Non-pigmented ciliary epithelial cell (primary cell): ENCODE measurements at places on chromosomes 6 and 20.
A peak's percentile ranks its signal among the peaks of the same experiment; 100 is the strongest.

- DNase-seq: no peak
These were observed 11.2 kb upstream of the KIFC1 start for GRCh38 chr6:33380272-33380981.

GRCh38 chr6:90574610-90575009 is 12.3 kb downstream of the MAP3K7 start:
- DNase-seq: peak; percentile 26

DNA sequence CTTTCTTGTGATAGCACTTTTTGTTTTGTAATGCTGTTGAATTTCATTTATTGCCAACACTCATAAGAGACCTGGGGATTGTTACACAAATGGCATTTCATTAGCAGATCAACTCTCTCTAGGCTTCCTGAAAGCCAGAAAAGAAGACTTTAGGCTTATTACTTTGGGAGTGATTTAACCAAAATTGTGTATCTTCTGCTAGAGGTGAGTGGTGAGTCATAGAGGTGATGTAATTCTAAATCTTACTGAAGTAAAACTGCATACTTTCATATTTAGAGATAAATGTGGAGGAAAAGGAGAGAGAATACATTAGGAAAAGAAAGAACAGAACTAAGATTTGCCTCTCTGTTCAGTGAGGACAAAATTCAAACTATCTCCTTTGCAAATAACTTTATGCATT is 304.7 kb upstream of the RGS17 start:
- no peak for DNase-seq

DNA sequence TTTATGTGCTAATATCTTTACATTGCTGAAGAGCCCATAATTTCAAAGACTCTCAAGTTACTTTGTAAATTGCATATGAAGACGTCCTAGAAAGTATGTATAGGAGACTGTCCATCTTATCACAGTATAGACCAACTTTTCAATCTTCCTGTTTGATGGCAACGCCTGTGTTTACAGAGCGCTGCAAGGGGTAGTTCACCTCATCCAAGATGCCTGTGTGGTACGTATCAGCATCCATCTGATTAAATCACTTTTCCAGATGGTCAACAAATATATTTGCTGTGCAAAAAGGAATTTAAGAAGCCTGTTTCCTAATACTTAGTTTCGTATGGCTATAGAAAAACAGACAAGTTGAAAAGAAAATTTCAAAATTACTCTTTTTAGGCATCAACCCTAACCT is 17.9 kb upstream of the PDE10A start:
- no peak for DNase-seq

GRCh38 chr6:46014046-46014445 is 1.6 kb downstream of the CLIC5 start:
- DNase-seq: no peak

- no peak for DNase-seq
These were observed 2.4 kb downstream of the MARCKS start for GRCh38 chr6:113859349-113860180.

DNA sequence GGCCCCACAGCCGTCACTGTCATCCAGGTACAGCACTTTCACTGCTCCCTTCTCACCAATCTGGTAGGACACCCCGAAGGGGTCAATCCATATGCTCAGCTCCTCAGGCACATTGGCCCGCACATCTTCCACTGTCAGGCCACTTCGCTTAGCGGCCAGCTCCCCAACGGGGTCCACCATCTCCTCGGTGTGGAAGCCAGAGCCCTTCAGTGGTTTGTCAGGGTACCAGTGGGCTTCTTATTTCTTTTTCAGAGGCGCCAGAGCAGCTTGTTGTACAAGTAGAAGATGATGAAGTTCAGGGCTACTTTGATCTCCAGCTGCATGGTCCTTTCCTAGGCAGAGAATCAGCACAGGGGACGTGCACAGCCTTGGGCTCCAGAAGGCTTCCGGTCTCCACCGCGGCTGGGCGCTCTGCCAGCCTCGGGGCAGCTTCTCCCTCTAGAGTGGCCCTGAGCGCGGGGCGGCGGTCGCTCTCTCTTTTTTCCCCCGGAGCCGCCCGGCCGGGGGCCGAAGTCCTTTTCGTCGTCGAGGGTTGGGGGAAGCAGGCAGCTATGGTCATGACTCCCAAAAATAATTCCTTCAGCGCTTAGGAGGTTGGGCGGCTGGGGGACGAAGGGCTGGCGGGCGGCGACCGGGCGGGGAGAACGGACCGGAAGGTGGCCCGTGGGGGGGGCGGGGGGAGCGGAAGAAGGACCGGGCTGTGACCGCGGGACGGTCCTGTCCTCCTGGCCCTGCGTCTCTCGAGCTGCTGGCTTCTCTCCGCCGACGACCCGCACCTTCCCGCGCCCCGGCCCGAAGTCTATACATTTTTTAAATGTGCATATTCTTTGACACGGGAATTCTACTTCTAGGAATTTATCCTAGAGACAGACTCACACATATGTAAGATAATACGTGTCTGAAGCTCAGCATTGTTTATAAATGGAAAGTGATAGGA is 6.5 kb upstream of the ZSCAN9 start:
- no peak for DNase-seq

DNA sequence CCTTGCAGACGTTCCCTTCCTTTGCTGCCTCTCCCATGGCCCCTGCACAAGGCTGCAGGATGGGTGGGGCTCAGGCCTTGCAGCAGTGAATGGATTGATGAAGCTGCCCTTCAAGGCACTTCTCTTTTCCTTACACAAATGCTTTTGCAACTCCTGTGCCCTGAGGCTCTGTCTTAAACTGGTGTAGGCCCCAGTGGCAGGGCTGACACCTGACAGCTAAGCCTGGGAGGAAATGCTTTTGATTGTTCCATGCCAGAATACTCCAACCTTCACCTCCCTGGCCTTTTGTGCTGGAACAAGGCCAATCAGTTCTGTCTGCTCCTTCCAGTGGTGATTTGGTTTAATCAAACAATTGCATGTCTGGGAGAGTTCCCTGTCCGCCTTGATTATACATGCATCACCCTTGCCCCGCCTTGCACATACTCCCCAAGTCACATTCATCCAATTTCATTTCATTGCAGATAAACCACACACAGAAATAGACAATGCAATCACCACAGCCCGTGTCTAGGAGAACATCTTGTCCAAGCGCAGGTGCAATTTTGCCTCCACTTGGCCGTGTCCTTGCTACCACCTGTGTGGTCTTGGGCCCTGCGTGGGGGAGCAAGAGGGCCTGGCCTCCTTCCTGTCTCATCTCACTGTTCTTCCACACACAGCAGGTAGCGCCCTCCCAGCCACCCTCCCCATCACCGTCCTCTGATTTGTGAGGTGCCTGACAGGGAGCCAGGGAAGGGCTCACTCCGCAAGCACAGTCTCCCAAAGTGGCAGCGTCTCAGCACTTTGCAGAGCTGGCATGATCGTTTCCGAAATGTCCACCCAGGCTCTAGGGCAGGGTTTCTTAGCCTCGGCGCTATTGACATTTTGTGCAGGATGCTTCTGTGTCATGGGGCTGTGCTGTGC is 120.4 kb downstream of the CDH26 start:
- no peak for DNase-seq

GRCh38 chr6:30344191-30344867 is 627 bp upstream of the RPP21 start:
- DNase-seq: no peak

- DNase-seq: no peak
These were observed 164.5 kb downstream of the COL12A1 start for GRCh38 chr6:75041381-75041780.

DNA sequence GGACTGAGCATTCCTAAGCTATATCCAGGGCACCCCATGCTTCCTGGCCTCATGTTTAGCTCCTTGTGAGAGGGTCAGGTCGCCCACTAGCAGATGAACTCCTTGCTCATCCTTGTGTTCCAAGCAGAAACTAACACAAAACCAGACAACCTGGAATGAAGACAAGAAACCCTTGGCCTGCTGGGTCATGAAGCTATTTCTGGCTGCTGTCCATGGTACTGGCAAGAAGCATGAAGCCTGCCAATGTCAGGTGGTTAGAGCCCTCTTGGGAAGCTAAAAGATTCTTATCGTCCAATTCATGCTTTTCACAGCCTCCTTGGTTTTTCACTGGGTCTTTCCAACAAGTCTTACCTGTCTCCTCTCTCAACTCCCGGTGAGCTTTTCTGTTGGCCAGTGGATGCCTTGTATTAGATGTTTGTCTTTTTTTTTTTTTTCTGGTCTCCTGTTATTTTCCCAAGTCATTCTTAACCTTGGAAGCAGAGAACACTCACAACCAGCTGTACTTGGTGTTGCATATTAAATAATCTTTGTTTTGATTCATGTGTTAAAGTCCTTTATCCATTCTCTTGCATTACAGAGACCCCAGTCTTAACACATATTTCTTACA is 180.3 kb downstream of the ANKRD60 start:
- peak; percentile 20 for DNase-seq

DNA sequence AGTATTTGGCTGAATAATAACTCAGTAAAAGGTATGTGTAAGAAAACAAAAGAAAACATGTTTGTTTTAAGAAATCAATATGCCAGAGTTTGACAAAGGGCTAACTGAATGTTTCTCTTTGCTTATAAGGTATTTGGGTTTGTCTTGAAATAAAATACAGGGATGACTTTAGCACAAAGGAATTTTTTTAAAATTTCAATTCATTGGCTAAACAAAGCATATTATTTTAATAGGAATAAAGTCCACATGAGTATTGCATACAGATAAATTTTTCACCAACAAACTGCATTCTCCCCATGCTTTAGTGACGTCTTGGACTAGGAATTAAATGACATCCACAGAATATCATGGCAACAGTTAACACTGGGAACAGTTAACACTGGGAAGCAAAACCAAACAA is 480.0 kb upstream of the JAG1 start:
- no peak for DNase-seq

DNA sequence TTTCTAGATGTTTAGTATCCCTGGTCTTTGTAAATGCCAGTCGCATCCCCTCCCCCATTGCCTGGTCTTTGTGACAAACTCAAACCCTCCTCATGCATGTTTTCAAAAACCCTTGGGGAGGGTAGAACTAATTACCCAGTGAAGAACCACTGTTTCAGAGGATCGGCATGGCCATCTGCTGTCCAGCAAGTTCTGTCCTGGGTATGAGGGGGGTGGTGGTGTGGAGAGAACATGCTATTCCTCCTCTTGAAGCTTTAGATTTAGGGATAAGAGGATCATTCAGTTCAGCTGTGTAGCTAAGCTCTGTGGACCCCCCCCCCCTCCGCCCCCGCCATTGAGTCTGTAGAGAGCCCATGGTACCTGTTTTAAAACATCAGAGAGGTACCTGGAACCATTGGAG is 5.6 kb downstream of the BRPF3 start:
- DNase-seq: no peak

DNA sequence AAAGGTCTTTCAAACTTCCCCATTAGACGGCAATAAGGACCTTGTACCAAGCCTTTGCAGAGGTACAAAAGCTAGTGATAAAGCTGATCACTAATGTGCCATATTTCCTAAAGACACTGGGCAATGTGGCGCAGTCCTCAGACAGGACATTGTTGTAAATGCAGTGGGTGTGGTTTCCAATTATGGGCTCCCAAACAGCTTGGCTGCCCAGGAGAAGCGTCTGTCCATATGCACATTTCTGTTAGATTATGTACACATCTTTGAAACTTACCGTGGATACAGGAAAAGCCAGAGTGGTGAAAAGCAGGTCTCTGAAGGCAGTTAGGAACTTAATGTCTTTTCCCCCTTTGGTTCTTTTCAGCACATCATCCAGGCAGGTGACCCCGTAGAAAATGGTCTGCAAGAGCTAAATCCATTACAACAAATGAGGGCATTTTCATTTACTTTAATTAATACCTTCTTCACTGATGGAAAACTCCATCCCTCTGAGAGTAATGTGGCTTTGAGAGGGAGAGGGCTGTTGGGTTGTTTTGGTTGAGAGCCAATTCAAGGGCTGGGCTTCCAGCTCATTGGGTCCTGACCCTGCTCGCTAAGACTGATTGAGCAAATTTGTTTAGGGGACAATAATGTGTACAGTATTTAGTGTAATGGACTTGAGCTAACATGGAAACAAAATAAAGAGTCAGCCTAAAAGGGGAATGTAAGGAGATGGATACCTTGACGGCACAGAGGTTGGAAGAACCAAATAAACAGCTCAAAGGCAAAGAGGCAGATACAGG is 10.4 kb downstream of the ADTRP start:
- DNase-seq: no peak

DNA sequence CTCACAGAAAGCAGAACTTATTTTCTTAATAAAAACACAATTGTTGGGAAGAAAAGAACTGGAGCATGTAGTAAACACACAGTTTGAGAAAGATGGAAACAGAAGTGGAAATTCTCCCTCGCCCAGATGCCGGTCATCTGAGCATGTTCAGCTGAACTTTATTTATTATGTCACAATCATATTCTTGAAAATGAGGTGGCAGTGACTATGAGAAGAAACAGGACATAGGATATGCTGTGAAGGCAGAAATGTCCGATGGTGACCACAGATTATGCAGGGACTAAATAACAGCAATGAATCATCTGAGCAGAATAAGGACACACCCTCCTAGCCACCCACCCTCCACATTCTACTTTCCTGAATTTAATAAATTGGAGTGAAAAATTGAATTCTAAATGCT is 425.3 kb upstream of the NOX3 start:
- no peak for DNase-seq

GRCh38 chr6:7258231-7258763 is 54.7 kb downstream of the SSR1 start:
- no peak for DNase-seq

DNA sequence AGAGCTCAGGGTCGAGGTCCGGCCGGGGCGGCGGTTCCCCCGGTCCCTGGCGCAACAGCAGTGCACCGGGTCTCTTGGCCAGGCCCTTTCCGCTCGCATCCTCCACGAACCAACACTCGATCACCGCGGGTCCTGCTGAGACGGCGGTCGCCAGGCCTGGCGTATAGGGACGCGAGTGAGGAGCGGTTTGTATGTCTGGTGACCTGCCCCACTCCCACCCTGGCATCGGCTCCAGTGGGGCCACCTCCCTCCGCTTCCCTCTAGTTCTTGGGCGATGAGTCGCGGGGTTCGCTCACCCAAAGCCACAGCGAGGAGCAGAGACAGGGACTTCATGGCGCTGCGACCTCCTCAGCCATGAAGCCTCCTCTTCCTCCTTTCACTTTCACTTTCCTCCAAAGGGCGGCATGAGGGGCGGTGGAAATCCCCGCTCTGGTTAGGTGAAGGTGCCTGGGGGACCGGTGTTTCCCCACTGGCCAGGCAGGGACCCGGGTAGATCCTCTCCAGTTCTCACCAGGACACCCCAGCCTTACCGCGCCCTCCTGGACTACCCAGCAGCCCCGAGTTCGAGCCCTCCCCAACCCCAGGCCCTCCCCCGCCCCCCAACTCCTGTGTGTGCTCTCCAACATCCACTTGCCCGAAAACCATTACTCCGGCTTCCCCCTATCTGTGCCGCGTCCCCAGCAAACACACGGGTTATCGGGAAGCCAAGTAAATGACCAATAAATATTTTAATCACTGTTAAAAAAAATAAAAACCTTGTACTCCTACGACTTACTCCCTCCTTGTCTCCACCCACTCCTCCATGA is at the start of gene TAPBP:
Gene TAPBP (minus strand): TSS at position 370 of the 806 bp plus-strand sequence. CDS start 37 bp downstream, at position 333.
- DNase-seq: no peak

GRCh38 chr6:72933233-72933632 is 292.1 kb downstream of the KHDC1L start:
- DNase-seq: no peak
